ENCODE measurements at places on chromosomes 7 and 10. TPM values are rescaled to one million over a fixed set of nuclear protein-coding genes. Genes with fewer than 3 reads are reported as not detected.
A peak's percentile ranks its signal among the peaks of the same experiment; 100 is the strongest.

DNA sequence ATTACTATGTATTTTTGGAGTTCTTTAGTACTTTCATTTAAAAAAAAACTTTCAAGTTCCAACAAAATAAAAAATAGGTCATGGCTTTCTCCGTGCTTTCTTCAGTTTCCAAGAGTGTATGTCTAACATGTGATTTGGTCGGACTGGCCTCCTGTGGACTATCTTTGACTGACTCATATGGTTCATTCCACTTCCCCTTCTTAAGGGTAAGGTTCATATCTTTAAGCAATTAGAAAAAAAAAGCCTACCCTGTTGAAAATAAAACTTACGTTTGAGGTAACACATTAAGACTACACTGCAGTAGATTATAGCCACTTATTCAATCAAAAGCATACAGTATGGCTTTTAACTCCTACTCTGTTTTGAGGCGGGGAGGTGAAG, 112.8 kb upstream of the AHR start:
- H3K27ac ChIP-seq, result no peak overlapping the region
- no peaks in the 10 kb centered on the region for H3K36me3 ChIP-seq
- H3K27me3 ChIP-seq, result no peaks in the 10 kb centered on the region
- H3K4me1 ChIP-seq, result no peaks in the 10 kb centered on the region

GRCh38 chr10:115052226-115052625, 40.9 kb upstream of the ATRNL1 start:
- no peak overlapping the region for H3K4me3 ChIP-seq

DNA sequence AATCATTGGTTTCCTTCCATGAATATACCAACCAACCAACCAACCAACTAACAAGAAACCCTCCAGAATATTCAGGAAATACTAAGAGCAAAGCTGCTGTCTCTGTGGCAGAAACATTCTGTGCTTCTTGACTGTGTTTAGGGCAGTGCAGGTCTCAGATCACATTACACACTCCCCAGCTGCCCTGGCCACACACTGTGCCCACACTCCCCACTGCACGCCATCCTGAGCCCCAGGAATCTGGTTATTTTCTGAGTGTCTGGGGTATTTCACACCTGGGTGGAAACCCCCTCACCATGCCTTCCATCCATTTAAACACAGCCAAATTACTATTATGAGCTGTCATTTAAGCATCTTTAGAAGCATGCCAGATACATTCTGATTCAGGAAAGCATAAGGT, 183.7 kb upstream of the ANK3 start:
- no peak for DNase-seq
- no peak overlapping the region for H3K4me3 ChIP-seq
- no peaks in the 10 kb centered on the region for H3K27me3 ChIP-seq
- H3K4me1 ChIP-seq, result peaks cover 30% of the 10 kb centered on the region

DNA sequence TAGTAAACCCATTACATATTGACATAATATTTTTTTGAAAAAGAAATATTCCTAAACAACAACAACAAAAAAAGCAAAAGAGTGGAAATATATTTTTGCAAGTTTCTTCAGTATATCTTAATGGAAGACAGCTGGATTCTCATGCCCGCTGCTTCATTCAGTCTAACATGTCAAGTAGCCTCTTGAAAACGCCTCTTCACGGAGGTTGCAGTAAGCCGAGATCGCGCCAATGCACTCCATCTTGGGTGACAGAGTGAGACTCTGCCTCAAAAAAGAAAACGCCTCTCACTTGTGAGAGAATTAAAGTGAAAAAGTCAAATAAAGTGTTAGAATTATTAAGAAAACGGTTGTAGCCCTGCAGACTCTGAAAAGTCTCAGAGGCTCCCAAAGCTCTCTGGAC, 1.3 kb downstream of the CUTC start:
- DNase-seq, result no peak
- peak overlapping the region; percentile 74 for H3K4me3 ChIP-seq
- peak overlapping the region; percentile 98 for H3K27ac ChIP-seq
- peaks cover 38% of the 10 kb centered on the region for H3K36me3 ChIP-seq
- H3K4me1 ChIP-seq, result peaks cover 27% of the 10 kb centered on the region
- H3K27me3 ChIP-seq, result no peaks in the 10 kb centered on the region

The SEPHS1 gene
- 63.0 TPM for total RNA-seq

The SPAM1 gene
- total RNA-seq, result not detected

DNA sequence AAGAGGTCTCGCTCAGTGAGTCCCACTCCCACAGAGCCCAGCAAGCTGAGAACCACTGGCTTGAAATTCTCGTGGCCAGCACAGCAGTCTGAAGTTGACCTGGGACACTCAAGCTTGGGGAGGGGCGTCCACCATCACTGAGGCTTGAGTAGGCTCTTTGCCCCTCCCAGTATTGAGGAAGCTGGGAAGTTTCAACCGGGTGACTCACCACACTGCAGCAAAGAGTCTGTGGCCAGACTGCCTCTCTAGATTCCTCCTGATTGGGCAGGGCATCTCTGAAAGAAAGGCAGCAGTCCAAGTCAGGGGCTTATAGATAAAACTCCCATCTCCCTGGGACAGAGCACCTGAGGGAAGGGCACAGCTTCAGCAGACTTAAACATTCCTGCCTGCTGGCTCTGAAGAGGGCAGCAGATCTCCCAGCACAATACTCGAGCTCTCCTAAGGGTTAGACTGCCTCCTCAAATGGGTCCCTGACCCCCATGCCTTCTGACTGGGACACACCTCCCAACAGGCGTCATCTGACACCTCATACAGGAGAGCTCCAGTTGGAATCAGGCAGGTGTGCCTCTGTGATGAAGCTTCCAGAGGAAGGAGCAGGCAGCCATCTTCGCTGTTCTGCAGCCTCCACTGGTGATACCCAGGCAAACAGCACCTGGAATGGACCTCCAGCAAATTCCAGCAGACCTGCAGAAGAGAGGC, 970.9 kb upstream of the LRRN3 start:
- no peaks in the 10 kb centered on the region for H3K36me3 ChIP-seq
- no peak overlapping the region for H3K27ac ChIP-seq
- DNase-seq, result no peak
- no peaks in the 10 kb centered on the region for H3K27me3 ChIP-seq
- no peaks in the 10 kb centered on the region for H3K4me1 ChIP-seq

- DNase-seq, result peak; percentile 15
- no peaks in the 10 kb centered on the region for H3K27me3 ChIP-seq
- H3K4me3 ChIP-seq, result no peak overlapping the region
- no peaks in the 10 kb centered on the region for H3K4me1 ChIP-seq
- H3K36me3 ChIP-seq, result no peaks in the 10 kb centered on the region
Observed at GRCh38 chr10:14153570-14154055, 177.1 kb downstream of the FRMD4A start.

The FZD1 gene
- 10.7 TPM for total RNA-seq
